ENCODE measurements at places on chromosomes 12 and 14.

DNA sequence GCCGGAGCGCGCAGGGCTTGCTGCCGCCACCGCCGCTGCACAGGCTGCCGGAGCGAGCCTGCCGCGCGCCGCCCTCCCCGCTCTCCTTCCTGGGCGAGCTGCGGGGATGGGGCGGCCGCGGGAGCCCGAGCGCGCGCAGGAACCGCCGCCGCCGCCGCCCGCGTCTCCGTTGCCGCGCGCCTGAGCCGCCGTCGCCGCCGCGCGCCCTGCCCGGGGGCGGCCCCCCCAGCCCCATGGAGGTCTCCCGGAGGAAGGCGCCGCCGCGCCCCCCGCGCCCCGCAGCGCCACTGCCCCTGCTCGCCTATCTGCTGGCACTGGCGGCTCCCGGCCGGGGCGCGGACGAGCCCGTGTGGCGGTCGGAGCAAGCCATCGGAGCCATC is 352 bp downstream of the PLXNC1 start:
- DNase-seq, result no peak

GRCh38 chr12:76871742-76872141 is 7.1 kb downstream of the CSRP2 start:
- DNase-seq, result no peak

DNA sequence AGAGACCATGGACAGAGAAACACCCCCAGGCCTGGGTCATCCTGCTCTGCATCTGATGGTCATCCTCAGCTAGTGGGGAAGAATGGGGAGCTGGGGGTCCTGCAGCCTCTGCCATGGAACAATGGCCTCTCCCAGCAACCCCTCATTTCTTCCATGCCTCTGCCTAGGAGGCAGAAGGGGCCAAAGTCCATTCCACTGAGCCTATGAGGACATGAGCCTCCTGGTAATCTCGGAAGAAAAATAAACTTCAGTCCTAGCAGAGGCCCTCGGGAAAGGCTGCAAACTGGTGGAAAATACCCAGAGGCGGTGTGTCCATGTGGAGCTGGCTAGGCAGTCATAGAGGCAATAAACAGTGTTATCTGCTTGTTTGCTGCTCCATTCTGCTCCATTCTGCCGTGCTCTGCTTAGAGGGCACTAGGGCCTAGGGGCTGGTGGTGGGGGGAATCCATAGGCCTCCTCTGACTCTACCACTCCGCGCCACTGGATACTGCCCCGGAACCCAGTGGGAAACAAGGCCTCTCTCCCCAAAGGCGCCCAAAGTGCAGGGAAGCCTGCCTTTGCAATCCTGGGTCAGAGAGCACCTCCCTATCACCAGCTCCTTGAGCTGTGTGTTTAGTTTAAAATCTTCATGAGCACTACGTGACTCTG is 4.5 kb downstream of the PGF start:
- no peak for DNase-seq

DNA sequence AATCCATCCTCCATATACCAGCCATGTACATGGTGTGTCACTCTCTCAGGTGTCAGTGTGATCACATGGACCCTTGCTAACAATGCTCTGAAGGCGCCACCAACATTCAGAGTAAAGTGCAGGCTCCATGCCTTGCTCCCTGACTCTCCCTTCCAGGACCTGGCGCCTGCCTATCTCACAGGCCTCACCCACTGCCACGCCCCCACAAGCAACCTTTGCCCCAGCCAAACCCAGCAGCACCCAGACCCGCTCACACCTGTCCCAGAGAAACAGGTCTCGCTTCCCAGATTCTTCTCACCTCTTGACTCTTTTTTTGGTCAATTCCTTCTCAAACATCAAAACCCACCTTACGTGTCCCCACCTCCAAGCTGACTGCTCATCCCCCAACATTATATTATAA is 52.3 kb downstream of the KCNK10 start:
- no peak for DNase-seq

- DNase-seq, result peak; percentile 20
These were observed 1.1 kb downstream of the FBXO21 start for GRCh38 chr12:117188961-117189724.

GRCh38 chr14:96126339-96126782 is 78.3 kb upstream of the BDKRB2 start:
- DNase-seq, result no peak

DNA sequence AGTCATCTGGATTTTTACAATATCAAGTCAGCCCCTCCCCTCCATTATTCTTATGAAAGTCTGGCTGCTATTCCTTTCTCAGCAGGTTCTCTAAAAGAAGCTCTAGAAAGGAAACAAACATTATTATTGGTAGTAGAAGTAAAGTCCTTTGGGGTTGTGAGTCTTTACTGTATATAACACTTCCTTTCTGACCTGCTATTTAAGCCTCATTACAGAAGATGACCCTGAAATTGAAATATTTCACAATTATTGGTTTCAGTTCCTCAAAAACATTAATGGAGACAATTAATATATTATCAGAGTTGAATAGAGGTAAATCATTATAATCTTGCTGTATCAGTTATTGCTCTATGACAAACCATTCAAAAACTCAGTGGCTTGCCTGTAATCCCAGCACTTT is 19.3 kb downstream of the PLEKHA5 start:
- no peak for DNase-seq

DNA sequence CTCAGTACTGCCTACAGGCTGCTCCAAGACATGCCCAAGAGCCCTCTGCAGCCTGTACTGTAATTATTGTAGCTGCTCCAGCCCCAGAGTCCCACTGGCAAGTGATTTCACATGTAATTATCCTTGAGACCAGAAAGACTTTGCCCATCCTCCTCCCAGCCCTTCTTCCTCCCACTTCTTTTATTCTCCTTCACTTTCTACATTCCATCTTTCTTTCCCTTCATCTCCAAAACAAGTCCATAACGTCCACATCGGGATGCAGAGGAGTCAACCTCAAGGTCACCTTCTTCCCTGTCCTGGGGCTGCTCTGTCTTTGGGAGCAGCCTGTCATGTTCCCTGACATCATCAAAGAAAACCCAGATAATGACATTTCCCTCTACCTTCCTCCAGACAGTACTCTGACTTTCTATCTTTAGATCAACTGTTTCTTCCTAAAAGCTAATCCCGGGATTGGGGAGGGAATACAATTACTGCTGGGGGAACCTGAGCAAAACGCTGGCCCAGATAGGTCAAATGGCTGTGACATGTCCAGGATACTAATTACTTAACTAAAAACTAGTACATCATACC is 39.1 kb downstream of the SLC8A3 start:
- DNase-seq, result no peak

GRCh38 chr14:74979442-74980397 is 23.0 kb upstream of the EIF2B2 start:
- no peak for DNase-seq

- no peak for DNase-seq
These were observed 851 bp downstream of the YLPM1 start for GRCh38 chr14:74763803-74764531.

- DNase-seq, result no peak
These were observed 35.1 kb downstream of the ATF7IP start for GRCh38 chr12:14400599-14400998.

DNA sequence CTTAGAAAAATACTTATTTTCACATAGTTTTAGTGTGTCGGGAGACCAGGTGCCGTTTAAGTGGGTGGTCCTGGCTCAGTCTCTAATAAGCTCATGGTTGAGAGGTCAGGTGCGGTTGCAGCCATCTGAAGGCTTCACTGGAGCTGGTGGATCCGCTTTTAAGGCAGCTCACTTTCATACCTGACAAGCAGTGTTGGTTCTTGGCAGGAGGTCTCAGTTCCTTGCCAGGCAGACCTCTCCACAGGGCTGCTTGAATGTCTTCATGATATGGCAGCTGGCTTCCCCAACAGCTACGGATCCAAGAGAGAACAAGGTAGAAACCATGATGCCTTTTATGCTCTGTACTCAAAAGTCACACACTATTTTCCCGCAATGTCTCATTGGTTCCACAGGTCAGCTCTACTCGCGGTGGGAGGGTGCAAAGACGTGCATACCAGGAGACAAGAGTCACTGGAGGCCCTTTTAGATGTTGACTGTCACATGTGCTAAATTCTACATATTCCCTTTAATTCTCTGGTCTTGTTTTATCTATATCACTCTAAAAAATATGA is 8.0 kb upstream of the ZDHHC17 start:
- DNase-seq, result no peak

- DNase-seq, result no peak
These were observed 58.2 kb downstream of the FBXW8 start for GRCh38 chr12:116968986-116969385.

GRCh38 chr12:122740351-122740750 is 9.7 kb upstream of the HCAR1 start:
- DNase-seq, result no peak

- no peak for DNase-seq
These were observed 46.3 kb downstream of the NTS start for GRCh38 chr12:85920324-85920947.

GRCh38 chr12:5242440-5242839 is 189.5 kb upstream of the NTF3 start:
- DNase-seq, result no peak

DNA sequence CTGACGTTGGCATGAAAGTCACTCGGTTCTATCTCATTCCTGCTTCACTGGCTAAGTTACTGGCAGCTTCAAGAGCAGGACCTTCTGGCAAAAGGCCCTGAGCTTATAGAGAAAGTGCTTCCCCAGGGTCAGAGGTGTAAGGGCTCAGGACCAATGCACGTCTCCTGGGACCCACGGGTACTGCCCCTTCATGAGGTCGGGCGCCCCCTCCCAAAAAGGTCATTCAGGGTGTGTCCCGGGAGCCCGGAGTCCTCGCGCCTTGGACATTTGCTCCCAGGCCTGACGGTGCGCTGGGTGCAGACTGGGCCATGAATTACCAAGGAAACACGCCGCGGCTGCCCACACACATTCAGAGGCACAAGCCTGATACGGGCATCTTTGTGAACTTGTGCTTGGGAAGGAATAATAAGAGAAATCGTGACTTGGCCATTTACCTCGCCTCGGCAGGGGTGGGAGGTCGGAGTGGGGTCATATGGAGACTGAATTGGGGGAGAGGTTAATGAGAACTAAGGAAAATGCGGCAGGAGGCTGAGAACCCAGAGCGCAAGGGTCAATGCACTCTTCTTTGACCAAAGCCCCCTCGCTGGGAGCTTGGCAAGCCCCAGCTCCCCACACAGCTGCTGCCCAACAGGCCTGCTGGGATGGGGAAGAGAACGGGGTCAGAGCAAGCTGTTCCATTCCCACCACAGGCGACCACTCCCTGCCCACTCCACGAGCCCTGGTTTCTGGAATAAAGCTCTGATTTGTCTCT is 15.7 kb upstream of the SLC6A12 start:
- no peak for DNase-seq

DNA sequence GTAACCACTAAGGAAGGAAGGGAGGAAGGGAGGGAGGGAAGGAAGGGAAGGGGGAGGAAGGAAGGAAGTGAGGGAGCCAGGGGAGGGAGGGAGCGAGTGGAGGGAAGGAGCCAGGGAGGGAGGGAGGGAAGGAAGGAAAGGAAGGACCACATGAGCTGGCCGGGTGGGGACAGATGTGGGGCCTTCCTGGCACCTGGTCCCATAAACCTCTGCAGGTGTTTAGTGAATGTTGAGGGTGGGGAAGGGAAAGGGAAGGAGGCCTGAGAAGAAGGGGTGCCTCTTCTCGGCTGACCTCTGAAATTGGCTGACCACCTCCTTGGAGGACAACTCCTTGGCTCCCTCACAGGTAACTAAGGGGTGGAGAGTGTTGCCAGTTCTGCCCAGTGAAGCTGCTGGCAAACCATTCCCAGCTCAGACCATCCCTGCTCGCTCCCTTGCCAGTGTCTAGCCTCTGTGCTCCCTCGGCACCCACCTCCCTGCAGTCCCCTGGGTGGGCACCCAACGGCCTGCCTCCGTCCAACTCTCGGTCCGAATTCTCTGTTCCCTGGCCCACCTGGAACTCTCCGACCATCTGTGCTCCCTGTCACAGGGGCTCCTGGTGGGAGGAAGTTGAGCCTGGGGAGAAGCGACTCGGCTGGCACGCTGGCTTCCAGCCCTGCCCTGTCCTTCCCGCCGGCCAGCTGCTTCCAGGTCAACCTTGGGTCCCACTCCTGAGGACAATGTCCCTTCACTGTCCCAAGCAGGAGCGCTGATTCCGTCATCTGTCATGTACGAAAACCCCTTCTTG is 12.2 kb upstream of the PPP1R13B start:
- DNase-seq, result no peak

GRCh38 chr12:18905134-18905533 is 167.2 kb downstream of the CAPZA3 start:
- DNase-seq, result no peak

- no peak for DNase-seq
These were observed 14.2 kb downstream of the BLTP3B start for GRCh38 chr12:100128512-100128908.

DNA sequence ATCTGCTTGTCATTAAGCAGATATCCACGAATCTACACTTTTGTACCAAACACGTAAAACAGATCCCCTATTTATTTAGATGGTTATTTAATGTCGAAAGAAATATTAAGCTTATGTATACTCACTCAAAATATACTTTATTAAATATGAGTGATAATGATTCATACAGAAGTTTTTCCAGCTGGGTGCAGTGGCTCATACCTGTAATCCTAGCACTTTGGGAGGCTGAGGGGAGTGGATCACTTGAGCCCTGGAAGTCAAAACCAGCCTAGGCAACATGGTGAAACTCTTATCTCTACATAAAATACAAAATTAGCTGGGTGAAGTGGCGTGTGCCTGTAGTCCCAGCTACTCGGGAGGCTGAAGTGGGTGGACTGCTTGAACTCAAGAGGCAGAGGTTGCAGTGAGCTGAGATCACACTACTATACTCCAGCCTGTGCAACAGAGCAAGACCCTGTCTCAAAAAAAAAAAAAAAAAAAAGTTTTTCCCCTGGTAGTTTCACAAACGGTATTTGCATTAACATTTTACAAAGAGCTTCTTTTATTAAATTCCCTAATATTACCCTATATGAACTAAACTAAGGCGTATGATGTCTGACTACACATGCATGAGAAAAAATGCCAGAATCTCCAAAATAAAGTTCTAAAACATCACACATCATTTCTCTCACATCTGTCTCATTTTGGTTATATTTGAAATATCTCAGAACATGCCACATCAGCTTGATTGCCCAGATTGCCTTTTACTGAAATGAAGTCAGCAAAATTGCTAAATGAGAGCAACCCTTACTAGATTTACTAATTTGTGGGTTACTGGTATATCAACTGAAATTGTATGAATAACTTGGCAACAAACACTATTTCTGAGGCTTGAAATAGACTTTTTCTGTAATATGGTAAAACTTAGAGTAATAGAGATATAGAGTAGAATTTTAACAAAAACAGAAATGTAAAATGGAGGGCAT is 74.9 kb downstream of the PAWR start:
- DNase-seq, result no peak
